AG20443 (cell line): ENCODE measurements at places on chromosomes 2 and 18.

- DNase-seq, result no peak
Measured at GRCh38 chr2:180352620-180353019, 345.5 kb upstream of the CWC22 start.

DNA sequence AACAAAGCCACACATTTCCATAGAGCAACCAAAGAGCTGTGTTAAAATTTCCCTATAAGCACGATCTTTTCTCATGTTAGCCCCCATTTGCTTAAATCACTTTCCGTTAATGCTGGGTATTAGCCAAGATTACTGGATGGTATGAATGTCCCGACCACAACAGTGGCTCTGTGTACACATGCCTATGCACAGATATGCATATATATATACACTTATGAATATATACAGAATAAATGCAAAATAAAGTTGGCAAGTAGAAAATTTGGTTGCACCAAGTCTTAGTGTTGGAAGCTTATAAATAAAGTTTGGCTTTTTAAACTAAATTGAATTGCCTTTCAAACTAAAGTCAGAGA, 265.9 kb upstream of the ETAA1 start:
- DNase-seq, result no peak

GRCh38 chr2:156472686-156473085, 36.5 kb downstream of the GPD2 start:
- DNase-seq, result no peak

DNA sequence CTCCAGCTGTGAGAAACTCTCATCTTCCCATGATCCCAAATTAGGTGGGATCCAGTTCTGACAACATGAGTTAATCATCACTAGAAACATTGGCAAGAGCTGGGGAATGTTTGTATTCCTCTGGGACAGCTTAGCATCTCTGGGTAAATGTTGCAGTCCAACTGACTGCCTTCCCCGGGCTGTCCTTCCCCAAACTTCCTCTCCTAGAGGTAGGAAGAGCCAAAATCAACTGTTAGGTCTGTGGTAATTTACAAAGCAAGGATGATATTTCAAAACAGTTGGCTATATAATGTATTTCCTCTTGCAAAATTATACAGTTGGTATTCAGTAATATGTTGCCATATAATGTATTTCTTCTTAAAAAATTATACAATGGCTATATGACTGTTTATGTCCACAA, 148.5 kb downstream of the MGAT5 start:
- DNase-seq, result peak; percentile 80

DNA sequence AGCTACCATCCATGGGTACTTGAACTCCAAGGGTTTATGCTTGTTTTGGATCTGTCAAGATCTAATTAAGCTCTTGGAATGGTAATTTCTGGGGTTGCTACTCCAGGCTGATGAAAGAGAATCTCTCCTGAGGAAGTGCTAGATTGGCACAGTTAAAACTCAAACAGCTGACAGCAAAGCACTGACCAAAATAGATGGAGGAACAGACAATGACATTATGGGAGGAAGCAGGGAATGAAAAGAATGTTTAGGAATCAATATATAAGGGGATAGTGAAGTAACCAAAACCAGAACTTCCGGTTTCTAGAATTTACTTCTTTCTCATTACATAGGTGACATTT, 6.3 kb downstream of the THUMPD2 start:
- DNase-seq, result no peak

GRCh38 chr2:68769586-68770270, 35.1 kb downstream of the ARHGAP25 start:
- no peak for DNase-seq

DNA sequence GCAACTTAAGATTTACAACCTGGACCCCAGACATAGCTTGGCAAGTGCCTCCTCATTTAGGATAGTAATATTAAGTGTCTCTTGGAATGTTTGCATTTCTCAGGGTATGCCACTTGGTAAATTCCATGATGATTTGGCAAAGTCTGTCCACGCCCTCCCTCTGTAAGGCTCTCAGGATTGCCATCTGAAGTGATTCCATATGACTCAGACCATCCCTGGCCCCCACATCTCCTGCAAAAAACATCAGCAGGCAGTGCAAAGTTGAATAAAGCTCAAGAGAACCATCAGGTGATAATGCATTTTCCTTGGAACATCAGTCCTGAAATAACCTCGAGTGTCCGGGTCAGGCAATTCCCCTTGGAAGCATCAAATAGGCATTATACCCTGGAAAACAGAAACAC, 27.1 kb upstream of the PIEZO2 start:
- DNase-seq, result peak; percentile 56

DNA sequence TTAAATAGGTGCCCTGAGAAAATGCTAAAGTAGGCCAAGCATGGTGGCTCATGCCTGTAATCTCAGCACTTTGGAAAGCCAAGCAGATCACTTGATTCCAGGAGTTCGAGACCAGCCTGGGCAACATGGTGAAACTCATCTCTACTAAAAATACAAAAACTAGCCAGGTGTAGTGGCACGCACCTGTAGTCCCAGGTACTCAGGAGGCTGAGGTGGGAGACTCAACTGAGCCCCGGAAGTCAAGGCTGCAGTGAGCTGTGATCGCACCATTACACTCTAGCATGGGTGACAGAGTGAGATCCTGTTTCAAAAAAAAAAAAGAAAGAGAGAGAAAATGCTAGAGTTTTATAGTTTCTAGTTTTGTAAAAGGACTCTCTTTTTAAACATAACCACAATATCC, 12.0 kb downstream of the ANKRD44 start:
- DNase-seq, result no peak
